ENCODE measurements at places on chromosomes 16 and 17.

DNA sequence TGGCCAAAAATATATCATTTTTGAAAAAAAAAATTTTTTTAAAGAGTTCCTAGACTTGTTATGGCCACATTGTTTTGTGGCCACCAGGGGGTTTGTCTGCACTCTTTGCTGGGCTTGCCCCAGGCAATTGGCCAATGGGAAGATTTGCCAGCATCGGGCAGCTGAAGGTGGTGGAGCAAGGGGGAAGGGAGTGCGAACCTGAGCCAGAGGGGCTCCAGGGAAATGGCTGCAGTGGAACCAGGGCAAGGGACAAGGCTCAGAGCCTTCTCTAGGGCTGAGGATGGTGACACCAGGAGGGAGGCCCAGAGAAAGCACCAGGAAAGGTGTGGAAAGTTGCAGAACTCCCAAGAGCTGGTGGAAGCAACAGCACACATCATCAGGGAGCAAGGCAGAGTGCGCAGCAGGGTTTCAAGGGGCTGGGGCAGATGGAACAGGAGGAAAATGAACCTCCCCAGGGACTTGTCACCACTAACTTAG is 15.5 kb upstream of the CMIP start:
- DNase-seq = no peak

- no peak for DNase-seq
Measured at GRCh38 chr17:10613775-10614513, 43.2 kb downstream of the MYH3 start.

DNA sequence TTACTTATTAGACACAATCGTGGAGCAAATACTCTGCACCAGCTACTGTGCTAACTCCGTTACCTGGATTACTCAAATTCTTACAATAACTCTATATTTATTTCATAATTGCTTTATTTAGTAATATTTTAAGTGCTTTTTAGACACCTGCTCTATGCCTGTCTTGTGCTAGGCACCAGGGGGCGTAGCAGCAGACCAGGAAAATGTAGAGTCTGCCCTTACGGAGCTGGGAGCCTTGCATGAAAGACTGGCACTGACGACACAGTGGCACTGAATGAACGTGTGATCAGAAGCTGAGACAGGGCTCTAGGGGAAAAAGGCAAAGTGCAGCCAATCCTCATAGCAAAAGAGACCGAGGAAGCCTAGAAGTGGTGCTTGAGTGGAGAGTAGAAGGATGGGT is 486.5 kb downstream of the CDH13 start:
- DNase-seq = peak; percentile 1

DNA sequence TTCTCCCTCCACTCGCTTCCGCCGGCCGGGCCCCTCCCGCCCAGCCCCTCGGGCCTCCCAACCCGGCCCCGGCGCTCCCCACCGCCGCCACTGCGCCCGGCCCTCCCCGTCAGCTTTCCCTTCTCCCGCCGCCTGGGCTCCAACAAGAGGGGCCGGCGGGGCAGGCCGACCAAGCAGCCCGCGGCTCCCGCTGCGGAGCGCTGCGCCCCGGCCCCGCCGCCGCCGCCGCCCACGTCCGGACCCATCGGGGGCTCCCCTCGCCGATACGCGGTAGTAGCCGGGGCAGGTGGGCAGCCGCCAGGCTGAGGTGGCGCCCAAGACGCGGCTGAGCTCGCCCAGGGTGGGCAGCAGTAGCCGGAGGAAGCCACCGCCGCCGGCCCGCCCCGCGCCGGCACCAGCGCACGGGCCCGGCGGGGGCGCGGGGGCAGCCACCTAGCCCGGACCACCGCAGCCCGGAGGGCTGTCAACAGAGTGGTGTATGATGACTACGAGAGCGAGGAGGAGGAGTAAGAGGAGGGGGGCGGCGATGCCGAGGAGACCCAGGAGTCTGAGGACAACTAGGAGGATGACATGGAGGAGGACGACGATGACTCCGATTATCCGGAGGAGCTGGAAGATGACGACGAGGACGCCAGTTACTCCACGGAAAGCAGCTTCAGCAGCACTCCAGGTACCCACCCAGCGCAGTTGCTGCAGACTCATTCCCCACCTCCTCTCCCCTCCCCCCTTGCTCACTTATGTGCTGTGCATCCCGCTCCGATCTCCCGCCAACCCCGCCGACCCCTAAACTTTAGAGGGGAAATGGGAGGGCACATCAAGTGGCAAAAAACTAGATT is 498 bp downstream of the LRRC37B start:
- DNase-seq = peak; percentile 34

DNA sequence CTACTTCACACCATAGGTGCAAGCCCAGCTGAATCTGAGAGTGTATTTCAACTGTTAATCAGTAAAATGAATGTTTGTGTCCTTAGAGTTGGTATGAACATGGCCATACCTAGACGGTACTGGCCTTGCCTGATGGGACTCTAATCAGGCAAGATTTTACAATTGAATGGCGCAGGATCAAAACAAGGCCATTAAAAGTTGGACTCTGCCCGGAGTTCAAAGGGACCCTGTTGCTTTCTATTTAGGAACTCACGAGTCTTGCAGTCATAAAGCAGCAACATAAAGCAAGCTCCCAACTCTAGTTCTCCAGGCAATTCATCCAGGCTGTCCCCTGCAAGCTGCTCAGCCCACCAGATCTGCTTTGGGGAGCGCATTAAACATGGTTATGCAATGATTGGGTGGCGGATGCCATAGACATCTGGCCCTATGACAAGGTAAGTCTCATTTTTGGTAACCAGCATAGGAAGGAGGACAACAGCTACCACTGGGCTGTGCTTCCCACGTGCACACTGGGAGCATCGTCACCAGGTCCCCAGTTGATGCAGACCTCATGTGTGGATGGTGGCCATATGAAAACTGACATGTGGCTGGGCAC is 8.8 kb downstream of the TMEM186 start:
- DNase-seq = no peak

DNA sequence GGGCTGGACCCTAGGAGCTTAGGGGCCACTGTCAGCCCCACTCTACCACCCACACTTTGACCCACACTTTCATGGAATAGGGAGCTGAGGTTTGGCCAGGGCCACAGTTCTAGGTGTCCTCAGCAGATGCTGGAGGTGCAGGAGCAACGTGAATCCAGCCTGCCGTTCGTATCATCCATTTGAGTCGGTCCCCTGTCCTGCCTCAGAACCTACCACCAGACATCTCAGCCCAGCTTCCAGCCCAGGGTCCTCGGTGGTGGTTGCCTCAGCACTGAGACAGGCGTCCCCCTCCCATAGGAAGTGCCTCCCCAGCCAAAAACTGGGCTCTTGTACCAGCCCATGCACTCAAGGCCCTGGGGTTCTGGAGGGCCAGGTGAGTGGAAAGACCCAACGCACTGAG is 359 bp upstream of the ITGAE start:
- no peak for DNase-seq

- no peak for DNase-seq
Measured at GRCh38 chr16:60922920-60923319, 1113.3 kb downstream of the CDH8 start.

GRCh38 chr16:8402981-8403843 is 187.1 kb downstream of the TMEM114 start:
- no peak for DNase-seq

DNA sequence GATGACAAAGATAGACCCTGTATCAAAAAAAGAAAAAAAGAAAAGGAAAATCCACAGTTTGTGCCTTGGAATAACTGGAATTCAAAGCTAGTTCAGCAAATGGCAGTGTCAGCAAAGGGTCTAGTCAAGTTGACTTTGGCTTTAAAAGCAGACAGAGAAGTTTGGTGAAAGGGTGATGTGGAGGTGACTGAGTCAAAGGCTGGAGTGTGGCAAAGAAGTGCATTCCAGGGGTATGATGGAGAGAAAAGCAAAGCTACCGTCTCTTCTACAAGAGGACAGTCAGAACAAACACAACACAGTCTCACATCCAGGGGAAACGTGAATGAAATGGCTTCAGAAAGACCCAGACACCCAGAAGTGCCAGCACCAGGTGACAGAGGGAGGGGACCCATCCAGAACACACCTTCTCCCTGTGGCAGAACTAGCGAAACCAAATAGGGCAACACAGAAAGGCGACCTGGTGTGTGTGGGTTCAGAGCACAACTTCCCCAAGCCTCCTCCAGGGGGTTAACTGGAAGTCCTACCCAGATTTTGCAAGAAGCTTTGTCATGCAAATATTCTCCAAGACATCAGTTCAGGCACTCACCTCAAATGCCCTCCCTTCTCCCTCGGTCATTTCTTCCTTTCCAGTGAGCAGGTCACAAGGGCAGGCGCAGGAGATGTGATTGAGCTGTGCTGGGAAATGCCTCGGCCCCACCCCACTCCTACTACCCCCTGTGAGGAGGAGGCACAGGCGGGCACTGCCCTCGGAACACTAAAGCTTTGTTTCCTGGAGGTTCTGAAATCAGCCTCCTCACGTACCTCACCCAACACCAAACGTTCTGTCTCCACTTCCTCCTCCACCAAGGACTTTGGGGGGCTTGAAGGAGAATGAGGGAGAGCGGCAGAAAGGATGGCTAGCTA is 481.9 kb downstream of the SOX9 start:
- no peak for DNase-seq

DNA sequence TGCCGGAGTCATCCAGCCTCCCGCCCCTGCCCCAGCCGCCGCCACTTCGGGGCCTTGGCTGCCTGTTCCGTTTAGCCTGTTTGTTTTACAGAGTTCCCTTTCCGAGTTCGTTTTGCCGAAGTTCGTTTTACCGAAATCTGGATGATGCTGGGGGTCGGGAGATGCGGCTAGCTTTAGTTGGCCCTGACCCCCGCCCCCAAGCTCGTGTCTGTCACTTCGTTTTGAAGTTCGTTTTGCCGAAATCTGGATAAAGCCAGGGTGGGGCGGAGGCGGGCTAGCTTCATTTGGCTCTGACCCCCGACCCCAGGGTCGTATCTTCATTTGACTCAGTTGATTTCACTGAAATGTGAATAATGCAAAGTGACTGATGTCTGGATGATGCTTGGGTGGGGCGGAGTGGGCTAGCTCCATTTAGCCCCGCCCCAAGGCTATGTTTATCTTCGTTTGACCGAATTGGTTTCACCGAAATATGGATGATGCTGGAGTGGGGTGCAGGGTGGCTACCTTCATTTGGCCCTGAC is 591 bp downstream of the PSMD7 start:
- DNase-seq = no peak

DNA sequence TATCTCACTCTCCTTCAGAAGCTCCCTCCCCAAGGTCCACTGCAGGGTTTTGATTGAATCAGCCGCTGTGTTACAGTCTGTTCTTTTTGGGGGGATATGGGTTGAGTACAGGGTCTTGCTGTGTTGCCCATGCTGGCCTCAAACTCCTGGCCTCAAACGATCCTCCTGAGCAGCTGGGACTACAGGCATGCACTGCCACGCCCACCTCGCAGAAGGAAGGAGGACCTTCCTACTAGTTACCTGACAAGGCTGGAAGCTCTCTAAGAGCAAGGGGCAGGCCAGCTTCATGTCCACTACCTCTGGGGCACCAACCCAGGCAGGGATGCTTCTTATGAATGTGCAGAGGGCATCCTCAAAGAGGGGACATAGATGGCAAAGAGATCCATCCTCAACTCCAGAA is 1.9 kb upstream of the MMP28 start:
- no peak for DNase-seq

GRCh38 chr17:64773836-64774761 is 112.0 kb upstream of the SMURF2 start:
- DNase-seq = peak; percentile 86

GRCh38 chr16:66948837-66949225 is 12.2 kb upstream of the CES3 start:
- DNase-seq = no peak

DNA sequence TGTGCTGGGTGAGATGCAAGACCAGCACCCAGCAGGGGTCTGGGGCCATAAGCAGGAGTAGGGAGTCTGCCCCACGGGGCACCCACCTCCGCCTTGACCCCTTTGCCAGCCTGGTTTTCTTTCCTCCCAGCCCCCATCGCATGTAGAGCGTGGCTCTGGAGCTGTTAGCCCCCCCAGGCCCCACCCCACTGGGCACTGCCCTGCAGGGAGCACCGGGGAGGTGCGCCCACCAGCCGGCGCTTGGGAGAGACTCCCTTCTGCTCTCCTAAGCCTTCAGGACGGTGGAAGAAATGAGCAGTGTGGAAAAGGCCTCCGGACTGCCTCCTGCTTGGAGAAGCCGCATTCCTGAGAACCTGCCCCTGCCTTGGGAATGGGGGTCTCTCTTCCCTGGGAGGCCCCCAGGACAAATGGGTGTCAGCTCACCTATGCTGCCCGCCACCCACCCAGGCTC is 186.2 kb downstream of the IRF8 start:
- DNase-seq = no peak

GRCh38 chr16:6926762-6927161 is 405.9 kb upstream of the RBFOX1 start:
- no peak for DNase-seq

All from NCI-H526 treated with DMSO at 0.1 percent for 48 hours (cell line).